ENCODE measurements at places on chromosomes 1 and 21.

GRCh38 chr21:38766987-38767722 lies 38.6 kb upstream of the ETS2 start:
- peak; percentile 11 for DNase-seq

GRCh38 chr1:97042551-97042950 lies 321.0 kb downstream of the PTBP2 start:
- DNase-seq, result no peak

DNA sequence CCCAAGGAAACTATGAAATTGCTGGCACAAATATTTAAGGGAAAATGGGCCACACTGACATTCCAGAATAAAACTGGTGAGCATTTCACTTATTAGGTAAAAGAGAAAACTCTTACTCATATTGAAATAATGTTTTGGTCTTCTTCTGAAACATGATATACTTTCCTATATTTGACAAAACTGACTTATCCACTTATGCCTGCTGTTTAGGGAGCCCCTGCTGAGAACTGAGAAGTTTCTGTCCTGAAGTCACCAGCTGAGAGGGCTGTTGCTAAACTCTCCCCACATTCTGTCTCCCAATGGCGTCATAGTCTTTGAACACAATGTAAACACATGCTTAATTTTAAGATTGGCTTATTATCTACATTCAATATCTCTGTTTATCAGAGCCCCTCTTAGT lies 46.8 kb upstream of the ZC3H11B start:
- no peak for DNase-seq

GRCh38 chr1:88985692-88986091 lies 6.7 kb downstream of the KYAT3 start:
- no peak for DNase-seq

GRCh38 chr21:42524341-42525028 lies 10.8 kb downstream of the SLC37A1 start:
- peak; percentile 62 for DNase-seq

DNA sequence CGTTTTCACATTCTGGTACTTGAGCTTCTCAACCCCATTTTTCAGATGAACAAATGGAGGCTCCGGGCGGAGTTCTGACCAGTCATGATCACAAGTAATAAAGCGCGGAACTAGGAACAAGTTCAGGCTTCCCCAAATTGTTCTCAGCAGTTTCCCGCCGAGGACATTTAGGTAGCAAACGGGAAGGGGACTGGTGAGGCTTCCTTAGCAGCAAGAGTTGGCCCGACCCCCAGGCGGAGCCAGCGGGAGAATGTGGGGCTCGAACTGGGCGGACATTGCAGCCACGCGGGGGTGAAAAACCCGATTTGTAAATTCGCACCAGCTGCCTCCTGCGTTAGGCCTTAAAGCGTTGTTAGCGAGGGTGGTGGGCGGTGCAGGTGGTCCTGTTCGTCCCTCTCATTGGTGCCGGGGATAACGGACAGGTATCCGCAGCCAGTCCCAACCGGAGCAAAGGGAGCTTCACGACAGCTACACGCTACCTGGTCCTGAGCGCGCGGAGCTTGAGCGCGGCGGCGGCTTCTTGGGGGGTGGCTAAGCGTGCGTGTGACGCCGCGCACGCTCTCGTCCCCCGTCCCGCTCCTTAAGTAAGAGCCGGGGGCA lies 15.3 kb downstream of the SEMA6C start:
- DNase-seq, result peak; percentile 95
